NCI-H1105 treated with DMSO at 0.1 percent for 48 hours (cell line): ENCODE measurements at places on chromosomes 2 and 18.

DNA sequence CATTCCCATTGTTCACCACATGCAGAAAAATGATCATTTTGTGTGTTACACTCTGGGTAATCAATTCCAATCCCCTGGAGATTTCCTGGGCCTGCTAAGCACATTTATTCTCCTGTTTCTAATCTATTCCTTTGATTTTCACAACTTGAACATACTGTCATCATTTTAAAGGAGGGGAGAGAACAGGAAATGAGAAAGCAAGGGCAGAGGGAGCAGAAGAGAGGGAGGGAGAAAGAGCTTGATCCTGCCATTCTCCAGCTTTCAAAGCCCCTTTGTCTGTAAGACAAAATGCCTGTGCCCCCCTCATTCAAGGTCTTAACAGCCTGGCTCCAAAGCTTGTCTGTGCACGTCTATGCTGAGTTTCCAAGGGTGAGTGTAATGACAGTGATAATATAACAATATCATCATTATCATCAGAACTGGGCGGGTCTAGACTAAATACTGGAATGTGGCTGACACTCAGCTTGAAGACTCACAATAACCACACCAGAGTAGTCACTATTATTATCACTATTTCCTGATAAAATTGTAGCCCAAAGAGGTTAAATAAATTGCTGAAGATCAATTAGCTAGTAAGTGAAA lies 164.4 kb upstream of the KLHL29 start:
- no peak for DNase-seq

GRCh38 chr2:168678153-168678853 lies 124.1 kb upstream of the NOSTRIN start:
- DNase-seq, result no peak

DNA sequence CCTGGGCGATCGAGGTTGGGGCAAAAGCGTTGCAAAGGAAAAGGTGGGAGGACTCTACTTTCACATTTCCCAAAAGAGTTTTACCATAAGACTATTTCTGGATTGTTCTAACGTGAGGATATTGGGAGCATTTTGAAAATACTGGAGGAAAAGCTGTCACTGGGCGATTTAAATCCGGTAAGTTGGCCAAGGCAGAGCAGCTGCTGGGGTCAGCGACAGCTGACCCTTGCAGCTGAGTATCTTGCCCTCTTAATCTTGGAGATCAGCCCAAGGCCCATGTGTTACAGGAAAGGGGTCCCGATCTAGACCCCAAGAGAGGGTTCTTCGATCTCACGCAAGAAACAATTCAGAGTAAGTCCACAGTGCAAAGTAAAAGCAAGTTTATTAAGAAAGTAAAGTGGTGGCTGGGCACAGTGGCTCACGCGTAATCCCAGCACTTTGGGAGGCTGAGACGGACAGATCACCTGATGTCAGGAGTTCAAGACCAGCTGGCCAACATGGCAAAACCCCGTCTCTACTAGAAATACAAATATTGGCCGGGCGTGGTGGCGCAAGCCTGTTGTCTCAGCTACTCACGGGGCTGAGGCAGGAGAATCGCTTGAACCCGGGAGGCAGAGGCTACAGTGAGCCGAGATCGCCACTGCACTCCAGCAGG lies 964 bp upstream of the ST3GAL5 start:
- DNase-seq, result peak; percentile 45

- DNase-seq, result no peak
These were observed 141.3 kb upstream of the SLC1A4 start for GRCh38 chr2:64847930-64848329.

GRCh38 chr2:185531721-185532120 lies 206.9 kb upstream of the FSIP2 start:
- DNase-seq, result no peak

DNA sequence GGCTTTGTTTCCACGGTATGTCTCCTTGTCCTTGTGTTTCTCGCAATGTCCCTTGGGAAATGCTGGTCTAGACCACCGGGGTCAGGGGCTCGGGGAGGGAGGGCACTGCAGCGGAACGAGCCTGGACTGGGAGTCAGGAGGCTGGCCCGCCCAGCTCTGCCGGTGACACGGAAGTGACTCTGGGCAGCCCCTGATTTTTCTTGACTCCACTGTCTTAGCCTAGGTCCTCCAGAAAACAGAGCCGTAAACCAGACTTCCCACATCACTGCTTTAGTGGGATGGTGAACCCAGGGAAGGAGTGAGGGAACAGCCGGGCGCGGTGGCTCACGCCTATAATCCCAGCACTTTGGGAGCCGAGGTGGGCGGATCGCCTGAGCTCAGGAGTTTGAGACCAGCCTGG lies 144.2 kb downstream of the ASB1 start:
- no peak for DNase-seq

- no peak for DNase-seq
These were observed 322.3 kb upstream of the SETBP1 start for GRCh38 chr18:44358402-44358801.

- DNase-seq, result no peak
These were observed 98.0 kb downstream of the RND3 start for GRCh38 chr2:150389447-150389846.

GRCh38 chr2:43302182-43302960 lies 76.0 kb upstream of the ZFP36L2 start:
- no peak for DNase-seq

GRCh38 chr2:160343404-160343803 lies 143.3 kb upstream of the ITGB6 start:
- DNase-seq, result peak; percentile 83

DNA sequence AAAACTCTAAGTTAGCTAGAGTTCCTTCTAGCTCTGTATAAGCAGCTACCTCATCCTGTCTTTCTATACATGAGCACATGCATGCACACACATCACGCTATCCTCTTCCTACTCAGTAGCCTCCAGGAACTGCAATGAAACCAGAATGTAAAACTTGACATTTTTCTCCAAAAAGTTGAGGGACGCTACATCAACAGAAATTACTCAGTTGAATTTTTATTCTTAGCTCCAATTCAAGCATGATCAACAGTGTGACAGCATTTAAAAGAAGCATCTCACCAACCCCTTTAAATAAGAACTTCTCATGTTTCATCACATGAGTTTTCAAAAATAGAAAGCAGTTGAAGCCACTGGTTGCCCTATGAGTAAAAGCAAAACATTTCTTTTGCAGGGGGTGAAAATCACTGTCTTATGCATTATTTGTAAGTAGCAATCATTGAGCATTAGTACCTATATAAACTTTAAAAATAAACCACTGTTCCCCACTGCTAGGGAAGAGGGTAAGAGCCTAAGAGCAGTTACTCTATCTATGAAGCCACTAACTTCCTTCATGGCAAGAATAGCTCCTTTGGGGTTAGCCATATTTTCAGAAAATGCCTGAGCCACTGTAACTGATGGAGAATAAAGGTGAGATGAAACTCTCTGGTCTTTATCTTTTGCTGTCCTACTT lies 77.9 kb upstream of the ARL5A start:
- no peak for DNase-seq

GRCh38 chr2:169734169-169734847 lies 676 bp downstream of the KLHL23 start:
- DNase-seq, result peak; percentile 27

DNA sequence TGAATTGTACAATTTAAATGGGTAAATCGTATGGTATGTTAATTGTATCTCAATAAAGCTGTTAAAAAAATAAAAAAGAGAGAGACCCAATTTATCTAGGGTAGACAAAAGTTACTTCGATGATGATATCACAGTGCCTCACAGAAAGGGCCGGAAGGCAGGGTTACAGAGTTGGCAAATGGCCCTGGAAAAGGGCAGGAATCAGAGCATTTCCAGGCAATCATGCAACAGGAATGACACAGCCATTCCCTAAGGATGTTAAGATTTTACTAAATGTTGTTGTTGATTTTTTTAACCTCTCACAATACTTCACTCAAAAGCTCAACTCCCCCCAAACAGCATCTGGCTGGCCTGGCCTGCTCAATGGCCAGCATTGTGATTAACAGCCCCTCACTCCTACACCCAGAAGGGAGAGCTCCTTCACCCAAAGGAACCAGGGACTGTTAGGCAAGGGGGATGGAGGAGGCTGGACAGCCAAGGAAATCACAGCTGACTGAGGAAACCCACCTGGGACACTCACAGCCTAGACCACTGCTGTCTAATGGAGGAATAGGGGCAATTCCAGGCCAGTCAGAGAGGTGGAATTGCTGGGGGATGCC lies 7.7 kb upstream of the SP100 start:
- DNase-seq, result no peak

DNA sequence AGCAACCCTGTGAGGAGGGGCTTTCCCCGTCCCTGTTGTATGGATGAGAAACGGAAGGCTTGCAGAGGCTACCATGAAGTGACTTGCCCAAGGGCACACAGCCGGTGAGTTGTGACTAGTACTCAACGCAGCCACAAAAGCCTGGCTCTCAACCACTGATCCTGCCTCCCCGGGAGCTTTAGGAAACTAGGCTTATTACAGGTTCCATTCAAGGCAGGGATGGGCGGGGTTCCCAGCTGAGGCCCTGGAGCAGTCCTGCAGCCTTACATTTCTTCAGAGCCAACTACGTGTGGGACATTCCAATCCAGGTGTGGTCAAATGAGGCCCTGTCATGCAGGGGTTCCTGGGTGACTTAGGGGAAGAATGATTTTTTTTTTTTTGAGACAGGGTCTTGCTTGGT lies 59.6 kb downstream of the MEX3C start:
- no peak for DNase-seq

DNA sequence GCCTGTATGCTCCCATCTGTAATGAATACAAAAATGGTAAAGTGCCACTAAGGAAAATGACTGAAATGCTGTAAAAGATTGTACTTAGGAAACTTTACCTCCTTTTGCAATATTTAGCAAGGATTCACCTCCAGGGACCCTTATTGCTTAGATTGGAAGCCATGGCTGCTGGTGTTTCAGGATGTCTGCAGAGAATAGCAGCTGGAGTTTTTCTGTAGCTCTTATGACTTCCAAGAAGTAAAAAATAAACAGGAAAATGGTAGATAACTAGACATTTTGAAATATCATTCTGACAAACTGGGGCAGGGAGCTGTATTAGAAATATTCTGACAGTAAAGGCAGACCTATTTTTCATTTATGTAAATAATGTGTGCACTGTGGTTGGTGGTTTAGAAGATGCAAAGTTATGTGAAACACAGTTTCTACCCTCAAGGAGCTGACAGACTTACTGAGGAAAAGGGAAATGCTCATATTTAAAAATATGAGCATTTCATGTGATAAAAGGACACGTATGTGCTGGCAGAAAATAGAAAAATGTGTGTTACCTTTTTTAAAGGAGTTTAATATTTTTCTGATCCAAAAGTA lies 224.9 kb upstream of the BOD1L2 start:
- DNase-seq, result no peak

DNA sequence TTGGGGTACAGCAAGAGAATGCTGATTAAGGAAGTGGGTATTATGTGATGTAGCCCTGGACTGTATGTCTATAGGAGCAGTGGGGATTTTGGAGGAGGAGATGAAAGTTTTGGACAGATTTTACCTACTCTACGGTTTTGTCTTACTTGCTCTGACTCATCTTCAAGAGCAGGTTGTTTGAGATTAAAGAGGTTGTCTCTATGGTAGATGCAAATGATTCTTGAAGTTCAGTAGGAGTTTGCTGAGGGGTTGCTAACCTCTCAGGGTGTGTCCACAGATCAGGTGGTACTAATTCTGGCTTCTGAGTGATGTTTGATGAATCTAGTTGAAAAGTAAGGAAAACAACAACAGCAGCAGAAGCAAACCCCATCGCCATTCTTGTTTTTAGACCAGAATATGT lies 9.7 kb upstream of the SERPINB12 start:
- no peak for DNase-seq

DNA sequence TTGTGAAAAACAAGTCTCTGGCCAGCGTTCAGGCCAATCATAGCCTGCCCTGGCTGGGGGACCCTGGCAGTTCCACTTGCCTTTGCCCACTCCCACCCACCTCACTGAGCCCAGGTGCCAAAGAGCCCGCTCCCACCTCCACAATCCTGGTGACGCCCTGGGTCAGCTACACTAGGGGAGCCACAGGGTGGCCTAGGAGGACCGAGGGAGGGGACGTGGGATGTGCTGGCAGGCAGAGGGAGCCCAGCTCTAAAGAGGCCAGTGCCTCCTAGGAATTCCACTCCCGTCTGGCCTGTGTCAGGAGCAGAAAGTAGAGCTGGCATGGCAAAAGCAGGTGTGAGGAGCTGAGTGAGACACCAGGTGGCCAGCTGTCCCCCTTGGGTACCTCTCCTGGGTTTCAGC lies 49.3 kb downstream of the TNS1 start:
- DNase-seq, result no peak

- DNase-seq, result no peak
These were observed 35.3 kb downstream of the KLHL29 start for GRCh38 chr2:23420091-23420839.

- DNase-seq, result no peak
These were observed 669 bp upstream of the PIKFYVE start for GRCh38 chr2:208265371-208265800.

- no peak for DNase-seq
These were observed 136.3 kb downstream of the TNS1 start for GRCh38 chr2:217866457-217866856.

DNA sequence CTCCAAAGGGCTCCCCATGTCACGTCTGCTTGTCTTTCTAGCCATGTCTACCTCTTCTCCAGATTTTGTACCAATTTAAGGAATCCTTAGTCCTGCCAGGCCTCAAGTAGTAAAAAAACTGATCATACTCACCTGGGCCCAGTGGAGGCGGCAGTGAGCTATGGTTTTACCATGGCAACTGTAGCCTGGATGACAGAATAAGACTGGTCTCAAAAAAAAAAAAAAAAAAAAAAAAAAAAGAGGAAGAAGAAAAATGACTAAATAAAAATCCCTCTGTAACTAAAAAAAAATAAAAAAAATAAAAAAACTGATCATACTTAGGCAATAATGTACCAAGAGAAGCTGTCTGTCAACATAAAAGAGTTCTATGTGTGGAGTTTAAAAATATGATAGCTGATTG lies 221.6 kb downstream of the NR4A2 start:
- DNase-seq, result no peak

DNA sequence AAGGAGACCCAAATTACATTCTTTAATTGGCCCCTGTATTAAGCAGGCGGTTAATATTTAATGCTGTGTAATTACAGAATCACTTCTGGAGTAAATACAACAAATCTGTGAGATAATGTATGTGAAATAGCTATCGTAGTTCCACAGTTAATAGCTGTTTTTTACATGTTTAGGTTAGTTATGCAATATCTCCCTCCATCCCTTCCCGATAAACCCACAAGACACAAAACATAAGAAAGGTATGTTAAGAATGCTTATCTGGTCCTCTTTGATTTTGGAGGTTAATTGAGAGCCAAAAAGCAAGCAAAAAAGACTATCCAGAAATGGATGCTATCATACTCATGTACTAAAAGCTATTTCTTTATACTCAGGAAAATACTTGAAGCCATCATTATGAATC lies 49.1 kb downstream of the ZNF638 start:
- DNase-seq, result no peak

DNA sequence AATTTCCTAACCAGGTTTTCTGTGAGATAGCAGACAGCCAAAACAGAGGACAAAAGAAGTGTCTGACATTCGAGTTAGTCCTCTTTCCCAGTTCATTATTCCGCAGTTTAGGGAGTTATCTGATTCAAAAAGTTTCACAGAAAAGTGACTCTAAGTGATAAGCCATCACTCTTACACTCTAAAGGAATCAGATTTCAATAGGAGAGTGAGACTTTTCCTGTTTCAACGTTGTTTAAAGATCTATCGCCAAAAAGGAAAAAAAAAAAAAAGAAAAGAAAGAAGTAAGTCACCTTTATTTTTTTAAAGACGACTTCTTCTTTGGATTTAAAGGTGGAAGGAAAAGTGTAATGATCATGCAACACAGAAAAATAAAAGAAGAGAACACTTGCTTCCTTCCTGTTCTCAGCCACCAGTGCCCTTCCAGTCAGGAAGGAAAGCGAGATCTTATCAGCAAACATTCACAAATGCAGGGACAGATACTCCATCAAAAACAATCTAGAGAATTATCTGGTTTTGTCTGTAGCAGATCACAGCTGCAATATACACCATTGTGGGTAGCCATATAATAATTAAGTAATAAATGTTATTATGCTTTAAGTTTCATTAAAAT lies 49.8 kb downstream of the TFPI start:
- no peak for DNase-seq
